ENCODE measurements at places on chromosomes 3 and 15. TPM values are rescaled to one million over a fixed set of nuclear protein-coding genes. Genes with fewer than 3 reads are reported as not detected.
A peak's percentile ranks its signal among the peaks of the same experiment; 100 is the strongest.

The CIDEC gene
- not detected for total RNA-seq

GRCh38 chr15:86001200-86001599 is 78.5 kb upstream of the AGBL1 start:
- H3K36me3 ChIP-seq: no peaks in the 10 kb centered on the region
- H3K27ac ChIP-seq: no peak overlapping the region
- DNase-seq: no peak
- no peaks in the 10 kb centered on the region for H3K4me1 ChIP-seq
- H3K4me3 ChIP-seq: no peak overlapping the region

- no peak for DNase-seq
- H3K27me3 ChIP-seq: peaks cover 6% of the 10 kb centered on the region
- no peak overlapping the region for H3K4me3 ChIP-seq
- no peaks in the 10 kb centered on the region for H3K36me3 ChIP-seq
Observed at GRCh38 chr3:124428372-124429128, 301.7 kb upstream of the UMPS start.

- H3K4me3 ChIP-seq: no peak overlapping the region
- no peak overlapping the region for H3K27ac ChIP-seq
- H3K4me1 ChIP-seq: no peaks in the 10 kb centered on the region
- no peak for DNase-seq
Observed at GRCh38 chr3:62662677-62663076, 212.5 kb downstream of the CADPS start.

DNA sequence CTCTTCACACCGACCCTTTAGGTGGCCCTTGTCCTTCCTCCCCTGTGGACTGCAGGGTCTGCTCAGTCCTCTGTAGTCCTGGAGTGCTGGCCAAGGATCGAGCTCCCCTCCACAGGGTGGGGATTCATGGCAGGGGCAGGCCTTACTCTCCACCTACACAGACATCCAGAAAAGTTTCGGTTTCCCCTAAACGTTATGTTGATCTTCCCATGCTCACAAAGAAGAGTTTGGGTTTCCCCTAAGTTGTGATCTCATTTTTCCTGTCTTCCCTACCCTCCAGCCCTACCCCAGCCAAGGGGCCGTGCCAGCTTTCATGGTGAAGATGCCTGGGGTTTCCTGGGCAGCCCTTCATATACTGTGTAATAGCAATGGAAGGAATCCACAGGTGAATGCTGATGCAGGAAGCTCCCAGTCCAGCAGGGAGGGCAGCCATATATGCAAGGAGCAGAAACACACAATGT is 10.3 kb downstream of the STOML1 start:
- H3K4me1 ChIP-seq: peaks cover 22% of the 10 kb centered on the region
- H3K4me3 ChIP-seq: peak overlapping the region; percentile 52
- no peaks in the 10 kb centered on the region for H3K27me3 ChIP-seq
- peak overlapping the region; percentile 82 for H3K27ac ChIP-seq

DNA sequence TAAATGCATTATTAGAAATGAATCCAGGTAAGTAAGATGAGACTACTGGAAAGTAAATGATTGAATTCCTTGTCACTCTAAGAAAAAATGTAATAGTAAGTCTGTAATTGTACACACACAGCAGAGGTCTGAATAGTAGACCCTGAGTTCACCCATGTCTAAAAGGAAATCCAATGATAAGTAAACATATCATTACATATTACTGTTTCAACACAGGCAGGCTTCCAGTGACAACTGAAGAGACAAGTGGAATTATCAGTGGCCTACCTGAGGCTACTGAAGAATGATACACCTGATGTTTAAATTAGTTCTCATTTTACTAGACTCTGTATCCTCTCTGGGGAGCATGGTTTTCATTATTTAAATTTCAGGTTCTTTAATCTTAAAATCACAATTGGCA is 6.2 kb upstream of the CCNL1 start:
- H3K4me1 ChIP-seq: peaks cover 15% of the 10 kb centered on the region
- H3K4me3 ChIP-seq: no peak overlapping the region
- H3K27me3 ChIP-seq: no peaks in the 10 kb centered on the region
- peaks cover 2% of the 10 kb centered on the region for H3K36me3 ChIP-seq

DNA sequence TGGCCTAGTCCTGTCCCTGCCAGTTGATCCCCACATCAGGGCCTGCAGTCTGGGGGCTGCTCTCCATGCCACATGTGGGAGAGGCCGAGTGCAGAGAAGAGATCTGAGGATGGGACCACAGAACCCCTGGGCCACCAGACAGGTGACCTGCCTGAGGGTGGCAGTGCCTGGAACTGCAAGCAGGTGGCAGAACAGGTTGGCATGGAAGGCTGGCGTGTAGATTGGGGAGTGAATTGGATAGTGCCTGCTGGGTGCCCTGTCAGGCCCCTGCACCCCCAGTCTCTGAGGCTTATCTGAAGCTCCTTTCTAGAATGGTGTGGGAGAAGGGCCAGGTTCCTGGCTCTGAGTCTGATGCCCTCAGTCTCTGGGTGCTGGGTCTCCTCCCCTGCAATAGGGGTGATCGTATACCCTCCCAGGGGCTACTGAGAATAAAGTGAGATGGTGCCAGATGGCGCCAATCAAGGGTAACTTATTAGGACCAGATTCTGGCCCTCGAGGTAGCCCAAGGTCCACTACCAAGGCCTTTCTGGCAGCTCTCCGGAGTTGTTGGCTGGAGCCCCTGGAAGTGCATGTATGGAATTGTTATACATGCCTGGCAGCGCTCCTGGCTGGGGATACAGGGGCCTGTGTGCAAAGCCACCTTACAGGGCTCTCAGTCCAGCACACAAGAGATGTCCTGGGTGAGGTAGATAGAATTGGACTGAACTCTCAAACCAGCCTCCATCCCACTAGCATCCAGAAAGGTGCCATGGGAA is 15.7 kb downstream of the C3orf18 start:
- H3K27me3 ChIP-seq: no peaks in the 10 kb centered on the region
- peak; percentile 23 for DNase-seq
- no peak overlapping the region for H3K4me3 ChIP-seq

DNA sequence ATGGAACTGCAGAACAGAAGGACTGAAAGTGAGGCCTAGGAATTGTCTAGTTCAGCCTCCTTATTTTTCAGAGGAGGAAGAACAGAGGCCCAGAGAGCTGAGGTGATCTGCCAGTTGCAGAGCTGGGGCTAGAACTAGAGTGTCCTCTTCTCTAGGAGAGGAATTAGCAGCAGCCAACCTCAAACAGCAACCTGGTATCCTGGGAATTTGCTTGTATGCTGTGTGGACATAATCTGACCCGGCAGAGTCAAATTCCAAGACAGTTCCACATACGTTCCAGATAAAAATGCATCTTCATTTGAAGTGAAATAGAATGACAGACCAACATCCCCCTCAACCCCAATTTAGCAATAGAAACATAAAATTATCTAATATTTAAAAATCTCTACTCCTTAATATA is 13.5 kb upstream of the TSC22D2 start:
- H3K4me1 ChIP-seq: no peaks in the 10 kb centered on the region
- H3K36me3 ChIP-seq: no peaks in the 10 kb centered on the region
- H3K27ac ChIP-seq: no peak overlapping the region
- H3K27me3 ChIP-seq: peaks cover 2% of the 10 kb centered on the region

- H3K27me3 ChIP-seq: peaks cover 2% of the 10 kb centered on the region
- H3K27ac ChIP-seq: no peak overlapping the region
- DNase-seq: peak; percentile 14
- no peak overlapping the region for H3K4me3 ChIP-seq
- no peaks in the 10 kb centered on the region for H3K4me1 ChIP-seq
- no peaks in the 10 kb centered on the region for H3K36me3 ChIP-seq
Observed at GRCh38 chr15:91289324-91289723, 189.3 kb downstream of the SV2B start.

The VILL gene
- 9.9 TPM for total RNA-seq

- DNase-seq: no peak
- H3K27me3 ChIP-seq: peaks cover 3% of the 10 kb centered on the region
- H3K27ac ChIP-seq: no peak overlapping the region
- H3K36me3 ChIP-seq: no peaks in the 10 kb centered on the region
Observed at GRCh38 chr3:178517665-178518334, 18.4 kb upstream of the KCNMB2 start.

DNA sequence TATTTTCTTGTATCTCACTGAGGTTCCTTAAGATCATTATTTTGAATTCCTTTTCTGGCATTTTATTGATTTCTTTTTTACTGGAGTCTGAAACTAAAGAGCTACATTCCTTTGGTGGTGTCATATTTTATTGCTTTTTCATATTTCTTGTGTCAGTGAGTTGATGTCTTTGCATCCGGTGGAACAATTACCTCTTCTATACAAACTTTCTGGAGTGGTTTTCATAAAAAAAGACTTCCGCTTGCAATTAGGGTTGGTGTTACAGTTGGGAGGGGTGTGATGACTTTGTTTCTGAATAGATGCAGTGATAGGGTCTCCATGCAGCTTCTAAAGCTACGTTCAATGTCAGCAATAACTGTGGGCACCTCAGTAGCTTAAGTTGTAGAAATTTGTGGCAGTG is 181.7 kb downstream of the LPP start:
- no peaks in the 10 kb centered on the region for H3K36me3 ChIP-seq
- peaks cover 40% of the 10 kb centered on the region for H3K4me1 ChIP-seq
- no peak overlapping the region for H3K27ac ChIP-seq
- no peak for DNase-seq
- no peaks in the 10 kb centered on the region for H3K27me3 ChIP-seq

GRCh38 chr3:48436477-48436787 is 3.5 kb downstream of the CCDC51 start:
- DNase-seq: no peak
- H3K4me1 ChIP-seq: peaks cover 19% of the 10 kb centered on the region
- no peaks in the 10 kb centered on the region for H3K27me3 ChIP-seq
- no peak overlapping the region for H3K4me3 ChIP-seq

The CCR1 gene
- total RNA-seq: 0.80 TPM

DNA sequence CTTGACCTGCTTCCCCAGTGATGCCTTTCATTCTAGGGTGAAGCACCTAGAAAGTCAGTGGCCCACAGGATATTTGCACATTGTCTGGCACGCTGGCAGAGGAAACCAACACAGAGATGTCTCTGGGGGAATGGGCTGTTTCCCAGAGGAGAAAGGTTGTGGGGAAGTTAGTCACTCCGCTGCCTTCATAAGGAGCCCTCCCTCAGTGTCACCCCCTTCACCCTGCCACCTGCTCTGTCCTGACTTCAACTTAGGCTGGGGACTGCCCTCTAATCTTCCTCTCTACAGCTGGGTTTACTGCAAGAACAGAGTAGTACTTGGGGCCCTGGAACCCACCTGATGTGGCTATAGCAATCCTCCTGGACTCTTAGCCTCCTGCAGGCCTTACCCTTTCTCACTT is 5.7 kb downstream of the KLHDC8B start:
- no peak overlapping the region for H3K27ac ChIP-seq
- DNase-seq: no peak
- no peak overlapping the region for H3K4me3 ChIP-seq
- H3K27me3 ChIP-seq: peaks cover 8% of the 10 kb centered on the region
- H3K36me3 ChIP-seq: no peaks in the 10 kb centered on the region

DNA sequence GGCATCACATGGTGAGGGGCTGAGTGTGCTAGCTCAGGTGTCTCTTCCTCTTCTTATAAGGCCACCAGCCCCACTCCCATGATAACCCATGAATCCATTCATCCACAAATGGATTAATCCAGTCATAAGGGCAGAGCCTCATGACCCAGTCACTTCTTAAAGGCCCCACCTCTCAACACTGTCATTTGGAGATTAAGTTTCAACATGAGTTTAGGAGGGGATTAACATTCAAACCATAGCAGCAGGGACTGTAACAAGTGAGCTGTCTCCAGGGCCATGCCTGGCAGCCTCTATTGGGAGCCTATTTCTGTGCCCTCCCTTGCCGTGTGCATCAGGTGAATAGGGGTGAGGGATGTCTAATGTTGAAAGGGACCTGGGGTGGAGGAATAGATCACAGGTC is 77.5 kb downstream of the CHRD start:
- peaks cover 15% of the 10 kb centered on the region for H3K27me3 ChIP-seq
- no peak overlapping the region for H3K4me3 ChIP-seq
- no peaks in the 10 kb centered on the region for H3K36me3 ChIP-seq
- no peak overlapping the region for H3K27ac ChIP-seq
- DNase-seq: no peak

The SUCNR1 gene
- total RNA-seq: not detected

The TMEM40 gene
- total RNA-seq: not detected

DNA sequence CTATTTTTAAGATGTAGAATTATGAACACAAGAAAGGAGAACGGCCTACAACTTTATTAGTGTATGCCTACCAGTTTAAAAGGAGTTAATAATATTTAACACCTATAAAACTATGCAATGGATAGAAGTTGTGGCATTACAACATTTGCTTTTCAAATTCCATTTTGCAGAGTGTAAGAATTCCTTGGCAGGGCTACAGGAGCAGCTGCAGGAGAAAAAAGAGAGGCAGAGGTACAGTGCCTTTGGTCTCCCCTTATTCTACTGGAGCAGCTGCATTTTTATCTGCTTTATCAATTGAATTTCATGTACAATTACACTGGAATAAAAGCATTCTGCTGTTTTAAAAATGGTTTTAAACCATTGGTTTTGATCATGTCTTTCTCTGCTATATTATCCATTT is 145.7 kb upstream of the KCNH8 start:
- no peak overlapping the region for H3K27ac ChIP-seq
- H3K4me3 ChIP-seq: no peak overlapping the region
- DNase-seq: no peak
- peaks cover 2% of the 10 kb centered on the region for H3K27me3 ChIP-seq
- no peaks in the 10 kb centered on the region for H3K36me3 ChIP-seq
- H3K4me1 ChIP-seq: no peaks in the 10 kb centered on the region

The MEX3B gene
- 0.82 TPM for total RNA-seq

The ZNF80 gene
- 0.33 TPM for total RNA-seq

The KAT2B gene
- 43.4 TPM for total RNA-seq

DNA sequence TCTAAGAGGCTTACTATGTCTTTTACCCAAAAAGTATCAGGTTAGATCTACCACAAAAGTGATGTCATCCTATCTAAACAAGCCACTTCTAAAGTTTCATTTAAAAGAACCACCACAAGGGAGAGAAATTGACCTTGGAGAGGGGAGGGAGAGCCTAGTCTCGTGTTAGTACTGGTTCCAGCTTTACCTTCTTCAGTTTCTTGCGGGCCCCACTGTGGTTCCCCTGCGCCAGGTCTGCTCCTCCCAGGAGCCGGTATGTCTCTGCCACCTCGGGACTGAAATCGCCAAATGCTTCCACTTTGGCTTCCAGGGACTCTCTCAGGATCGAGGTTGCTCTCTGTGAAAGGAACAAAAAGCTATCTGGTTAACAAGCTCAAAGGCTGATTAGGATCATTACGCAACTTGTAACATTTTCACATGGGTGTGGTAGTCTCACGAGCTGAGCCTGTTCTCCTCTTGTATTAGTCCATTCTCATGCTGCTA is 51.1 kb downstream of the SYNM start:
- no peaks in the 10 kb centered on the region for H3K36me3 ChIP-seq
- no peaks in the 10 kb centered on the region for H3K27me3 ChIP-seq
- DNase-seq: no peak
- no peak overlapping the region for H3K27ac ChIP-seq
- H3K4me1 ChIP-seq: no peaks in the 10 kb centered on the region

- H3K36me3 ChIP-seq: no peaks in the 10 kb centered on the region
- H3K4me1 ChIP-seq: peaks cover 8% of the 10 kb centered on the region
- peak; percentile 68 for DNase-seq
- no peak overlapping the region for H3K27ac ChIP-seq
- H3K4me3 ChIP-seq: no peak overlapping the region
- H3K27me3 ChIP-seq: peaks cover 2% of the 10 kb centered on the region
Observed at GRCh38 chr15:79007066-79007465, 62.2 kb upstream of the CTSH start.

GRCh38 chr15:69012761-69013364 is 1.6 kb upstream of the NOX5 start:
- H3K27me3 ChIP-seq: peaks cover 2% of the 10 kb centered on the region
- H3K36me3 ChIP-seq: peaks cover 3% of the 10 kb centered on the region
- no peak overlapping the region for H3K27ac ChIP-seq
- H3K4me3 ChIP-seq: no peak overlapping the region
- no peaks in the 10 kb centered on the region for H3K4me1 ChIP-seq
